BJ (cell line): ENCODE measurements at places on chromosomes 6 and 20. TPM values are rescaled to one million over a fixed set of nuclear protein-coding genes. Genes with fewer than 3 reads are reported as not detected.
A peak's percentile ranks its signal among the peaks of the same experiment; 100 is the strongest.

DNA sequence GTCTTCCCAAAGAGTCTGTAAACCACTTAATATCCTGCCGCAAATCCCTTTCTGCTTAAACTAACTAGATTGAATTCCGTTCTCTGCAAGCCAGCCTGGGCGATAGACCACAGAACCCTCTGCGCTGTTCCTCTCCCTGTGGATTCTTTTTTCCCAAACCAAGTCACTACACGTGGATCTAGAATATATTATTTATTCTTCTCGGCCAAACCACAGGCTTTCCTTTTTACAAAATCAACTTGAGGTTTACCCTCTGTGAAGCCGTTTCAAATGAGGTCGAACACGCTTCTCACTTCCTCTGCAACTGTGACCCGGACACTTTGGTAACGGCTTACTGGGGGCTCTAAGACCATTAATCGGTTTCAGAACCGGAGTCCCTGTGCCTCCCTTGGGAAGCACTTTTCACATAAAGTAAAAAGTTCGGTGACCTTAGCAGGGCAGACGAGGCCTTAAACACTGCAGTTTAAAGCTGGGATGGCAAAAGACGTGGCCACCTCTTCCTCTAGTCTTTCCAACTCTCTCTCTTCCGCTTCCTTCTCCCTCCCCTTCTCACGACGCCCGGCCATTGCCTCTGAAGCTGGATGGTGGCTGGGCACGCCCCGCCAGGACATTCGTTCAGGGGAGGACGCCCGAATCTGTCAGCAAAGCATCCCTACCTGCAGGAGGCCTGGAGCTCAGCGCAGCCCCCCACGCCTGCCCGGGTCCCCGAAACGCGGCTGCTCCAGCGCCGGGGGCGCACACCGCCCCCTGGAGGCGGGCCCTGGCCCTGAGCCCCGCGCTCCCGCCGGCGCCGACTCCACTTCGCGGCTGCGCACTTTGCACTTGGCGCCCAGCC is 55.0 kb upstream of the FOXC1 start:
- DNase-seq: no peak

DNA sequence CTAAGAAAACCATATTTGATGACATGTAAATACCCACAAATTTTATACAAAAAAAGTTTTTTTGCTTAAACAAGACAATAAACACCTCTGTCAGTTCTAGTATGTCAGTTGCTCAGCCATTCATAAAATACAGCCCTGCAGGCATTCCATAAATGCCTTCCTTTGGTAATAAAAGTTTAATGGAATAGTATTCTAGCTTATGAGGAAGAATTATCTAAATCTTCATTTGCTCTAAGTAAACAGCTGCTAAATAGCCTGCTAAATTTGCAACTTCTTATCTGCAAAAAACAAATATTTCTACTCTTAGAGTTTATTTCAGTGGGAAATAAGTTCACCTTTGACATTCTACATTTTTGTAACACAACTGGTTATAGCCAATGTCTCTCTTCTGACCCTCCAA is 108.8 kb downstream of the SMLR1 start:
- no peak for DNase-seq

GRCh38 chr20:57671662-57672061 is 38.2 kb downstream of the PMEPA1 start:
- no peak for DNase-seq

- DNase-seq: no peak
Measured at GRCh38 chr6:49988900-49989299, 19.5 kb upstream of the DEFB113 start.

DNA sequence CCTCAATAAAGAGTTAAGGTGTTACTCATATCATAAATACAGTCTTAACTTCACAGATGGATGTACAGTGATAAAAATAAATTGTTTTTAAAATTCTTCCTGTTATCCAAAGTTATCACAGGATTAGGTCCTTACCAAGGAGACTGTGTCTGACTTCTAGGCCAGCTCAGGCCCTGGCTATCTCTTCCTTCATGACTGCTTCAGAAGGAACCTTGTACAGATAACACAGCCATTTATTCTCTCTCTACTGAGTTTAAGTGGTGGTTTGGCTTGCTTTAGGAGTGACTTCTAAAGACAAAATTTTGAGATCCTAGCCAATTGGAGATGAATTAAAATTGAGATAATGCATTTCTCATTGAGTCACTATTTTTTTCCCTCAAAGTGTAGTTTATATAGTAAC is 40.8 kb upstream of the RNF182 start:
- no peak for DNase-seq

DNA sequence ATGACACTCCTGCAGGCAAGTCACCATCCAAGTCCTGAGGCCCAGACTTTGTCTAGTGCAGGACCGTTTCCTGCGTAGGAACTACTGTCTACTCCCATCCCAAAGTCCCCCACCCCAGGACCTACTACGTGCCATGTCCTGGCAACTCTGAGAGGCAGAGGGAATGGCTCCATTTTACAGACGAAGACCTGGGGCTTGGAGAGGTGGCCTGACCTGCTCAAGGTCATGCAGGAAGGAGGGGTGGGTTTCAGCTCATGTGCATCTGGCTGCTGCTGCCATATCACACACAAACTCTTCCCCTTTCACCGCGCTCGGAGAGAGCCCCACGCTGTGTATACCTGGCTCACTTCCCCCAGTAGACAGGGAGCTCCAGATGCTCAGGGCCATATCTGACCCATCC is 1.2 kb upstream of the NOL4L start:
- DNase-seq: no peak

GRCh38 chr6:43986177-43986825 is 141.0 kb downstream of the MRPL14 start:
- DNase-seq: no peak

- DNase-seq: no peak
Measured at GRCh38 chr20:33566781-33567603, 77.1 kb downstream of the CBFA2T2 start.

GRCh38 chr6:116029535-116029934 is 31.2 kb downstream of the FRK start:
- no peak for DNase-seq

DNA sequence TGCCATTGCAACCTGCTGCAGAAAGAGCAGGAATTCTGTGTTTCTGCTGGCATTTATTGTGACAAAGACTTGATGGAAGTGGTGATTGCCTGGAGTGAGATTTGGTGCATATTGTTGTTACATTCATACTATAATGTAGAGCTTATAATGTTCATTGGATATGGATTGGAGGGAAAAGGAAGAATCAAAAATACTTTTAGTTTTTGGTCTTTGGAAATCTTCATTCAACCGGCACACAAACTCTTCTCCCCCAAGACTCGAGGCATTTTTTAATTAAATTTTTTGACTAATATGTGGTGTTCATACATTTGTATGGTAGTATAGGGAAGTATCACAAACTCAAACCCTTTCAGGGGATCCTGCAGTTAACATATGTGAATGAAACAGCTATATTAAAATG is 380.8 kb downstream of the DOK5 start:
- DNase-seq: no peak

- DNase-seq: no peak
Measured at GRCh38 chr6:744666-745353, 51.9 kb upstream of the EXOC2 start.

GRCh38 chr6:23413327-23414050 is 712.5 kb upstream of the NRSN1 start:
- DNase-seq: peak; percentile 9

The SLC24A3 gene
- polyA plus RNA-seq: 0.94 and 1.7 TPM in 2 replicates

The CYP24A1 gene
- polyA plus RNA-seq: 0.07 and 0.10 TPM in 2 replicates

The MPIG6B gene
- not detected in 2 replicates for polyA plus RNA-seq

The CGAS gene
- 1.5 and 2.5 TPM in 2 replicates for polyA plus RNA-seq

The R3HDML gene
- polyA plus RNA-seq: not detected in 2 replicates

The SAMD3 gene
- 0.40 and 0.48 TPM in 2 replicates for polyA plus RNA-seq

The RAB32 gene
- polyA plus RNA-seq: 77.3 and 86.5 TPM in 2 replicates

The BACH2 gene
- polyA plus RNA-seq: 0.01 and 0.10 TPM in 2 replicates

The CNR1 gene
- polyA plus RNA-seq: not detected in 2 replicates

The BANF2 gene
- not detected in 2 replicates for polyA plus RNA-seq

The PM20D2 gene
- polyA plus RNA-seq: 2.4 and 4.0 TPM in 2 replicates

The OTOR gene
- not detected in 2 replicates for polyA plus RNA-seq
